ENCODE measurements at places on chromosomes 13 and 19. TPM values are rescaled to one million over a fixed set of nuclear protein-coding genes. Genes with fewer than 3 reads are reported as not detected.

GRCh38 chr13:113667771-113668490, 912 bp downstream of the GRK1 start:
- peak; percentile 49 for DNase-seq

- DNase-seq = no peak
Measured at GRCh38 chr13:113148407-113148806, 10.0 kb upstream of the PROZ start.

- DNase-seq = no peak
Measured at GRCh38 chr13:51823863-51824262, 19.9 kb upstream of the DHRS12 start.

DNA sequence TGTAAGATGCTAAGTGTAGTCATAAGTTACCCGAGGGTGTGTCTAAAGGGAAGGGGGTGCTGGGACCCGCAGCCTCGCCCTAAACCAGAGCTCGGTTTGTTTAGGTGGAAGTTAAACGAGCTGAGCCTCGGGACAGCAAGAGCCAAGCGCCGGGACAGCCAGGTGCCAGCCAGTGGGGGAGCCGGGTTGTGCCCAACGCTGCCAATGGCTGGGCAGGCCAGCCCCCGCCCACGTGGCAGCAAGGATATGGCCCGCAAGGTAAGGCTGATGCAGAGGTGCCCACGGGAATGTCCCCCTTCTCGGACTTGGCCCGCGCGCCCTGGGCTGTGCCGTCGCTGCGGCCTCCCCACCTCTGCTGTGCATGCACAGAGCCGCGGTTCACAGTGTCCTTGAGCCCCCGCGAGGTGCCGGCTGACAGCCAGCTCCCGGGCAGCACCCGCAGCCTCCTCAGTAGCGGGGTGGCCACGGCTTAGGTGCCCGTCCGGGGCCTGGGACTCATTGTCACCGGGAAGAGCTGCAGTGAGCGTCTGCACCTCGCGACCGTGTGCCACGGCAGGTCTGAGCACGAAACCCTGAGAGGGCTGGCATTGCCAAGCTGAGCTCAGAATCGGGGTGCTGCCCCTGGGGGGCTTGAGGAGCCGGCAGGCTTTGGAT, 9.3 kb upstream of the RPS15 start:
- DNase-seq = no peak

The ZFR2 gene
- 0.55 TPM for total RNA-seq

DNA sequence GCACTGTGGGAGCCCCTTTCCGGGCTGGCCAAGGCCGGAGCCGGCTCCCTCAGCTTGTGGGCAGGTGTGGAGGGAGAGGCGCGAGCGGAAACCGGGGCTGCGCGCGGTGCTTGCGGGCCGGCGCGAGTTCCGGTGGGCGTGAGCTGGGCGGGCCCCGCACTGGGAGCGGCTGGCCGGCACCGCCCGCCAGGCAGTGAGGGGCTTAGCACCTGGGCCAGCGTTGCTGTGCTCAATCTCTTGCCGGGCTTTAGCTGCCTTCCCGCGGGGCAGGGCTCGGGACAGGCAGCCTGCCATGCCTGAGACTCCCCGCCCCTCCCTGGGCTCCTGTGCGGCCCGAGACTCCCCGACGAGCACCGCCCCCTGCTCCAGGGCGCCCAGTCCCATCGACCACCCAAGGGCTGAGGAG, 405.2 kb upstream of the PRR20A start:
- DNase-seq = no peak

The TSSK6 gene
- total RNA-seq = 1.8 TPM

The ZNF507 gene
- 22.3 TPM for total RNA-seq

Data from upper lobe of right lung (tissue), 1 donor.